GM23248 (cell line): ENCODE measurements at places on chromosomes 2 and 18.
A peak's percentile ranks its signal among the peaks of the same experiment; 100 is the strongest.

DNA sequence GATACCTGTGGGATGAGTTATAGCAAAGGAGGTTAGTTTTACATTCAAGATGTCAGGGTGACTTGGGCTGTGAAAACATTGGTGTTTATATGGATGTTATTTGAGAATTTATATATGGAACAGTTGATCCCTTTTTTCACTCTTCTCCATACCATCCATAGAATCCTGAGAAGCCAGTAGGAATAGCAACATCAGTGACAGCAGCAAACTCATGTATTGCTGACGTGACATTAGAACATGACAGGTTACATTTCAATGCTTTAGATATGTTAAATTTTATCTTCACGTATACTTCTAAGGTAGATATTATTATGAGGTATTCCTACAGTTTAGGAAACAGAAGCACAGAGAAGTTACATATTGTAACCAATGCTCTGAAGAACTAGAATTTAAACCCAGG, 745.2 kb upstream of the GCFC2 start:
- no peak for DNase-seq

DNA sequence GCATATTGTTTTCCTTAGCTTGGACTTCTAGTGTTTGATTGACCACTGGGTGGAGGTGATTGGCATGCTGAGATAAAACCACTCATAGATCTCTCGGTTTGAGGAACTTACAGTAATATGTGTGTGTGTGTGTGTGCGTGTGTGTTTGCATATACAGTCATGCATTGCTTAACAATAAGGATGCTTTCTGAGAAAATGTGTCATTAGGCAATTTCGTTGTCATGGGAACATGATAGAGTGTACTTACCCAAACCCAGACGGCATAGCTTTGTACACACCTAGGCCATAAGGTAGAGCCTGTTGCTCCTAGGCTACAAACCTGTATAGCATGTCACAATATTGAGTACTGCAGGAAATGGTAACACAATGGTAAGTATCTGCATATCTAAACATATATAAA, 167.3 kb downstream of the NYAP2 start:
- peak; percentile 3 for DNase-seq

GRCh38 chr2:218897394-218898108, 16.9 kb downstream of the WNT10A start:
- no peak for DNase-seq

DNA sequence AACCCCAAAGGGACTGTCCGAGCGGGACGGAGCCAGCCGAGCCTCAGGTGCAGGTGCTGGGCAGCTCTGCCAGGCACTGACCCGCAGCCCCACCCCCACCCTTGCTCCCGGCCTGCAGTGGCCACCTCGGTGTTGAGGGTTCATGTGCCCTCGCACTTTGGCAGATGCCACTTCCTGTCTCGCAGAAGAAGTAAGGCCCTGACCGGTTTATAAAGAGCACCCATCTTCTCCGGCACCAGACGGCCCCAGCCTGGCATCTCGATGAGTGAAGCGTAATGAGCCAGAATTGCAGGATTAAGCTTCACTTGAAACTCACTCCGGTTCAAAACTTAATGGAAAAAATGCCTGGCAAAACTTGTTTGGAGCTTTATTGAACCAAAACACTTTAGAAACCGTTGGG, 10.9 kb upstream of the NFATC1 start:
- no peak for DNase-seq

DNA sequence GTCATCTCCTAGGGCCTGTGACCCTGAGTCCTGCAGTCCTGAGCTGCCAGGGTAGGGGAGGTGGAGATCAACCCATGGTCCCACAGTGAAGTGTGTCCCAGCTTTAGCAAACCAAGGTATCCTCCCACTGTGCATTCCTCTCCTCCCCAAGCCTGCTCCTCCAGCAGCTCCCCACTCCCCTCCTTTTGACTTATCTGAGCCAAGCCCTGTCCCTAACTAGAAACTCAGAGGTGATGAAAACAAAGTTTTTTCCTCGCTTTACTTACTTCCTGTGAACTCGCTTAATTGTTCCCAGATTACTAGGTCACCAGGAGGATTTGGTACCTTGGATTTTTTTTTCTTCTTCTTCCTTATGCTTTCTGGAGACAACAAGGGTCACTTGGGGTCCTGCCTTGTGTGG, 80.8 kb downstream of the EHD3 start:
- DNase-seq = peak; percentile 34

GRCh38 chr18:6891788-6892187, 162.3 kb downstream of the ARHGAP28 start:
- peak; percentile 25 for DNase-seq
